T-helper 17 cell (primary cell): ENCODE measurements at places on chromosomes 7 and 10.

GRCh38 chr10:3475367-3475766 is 302.8 kb upstream of the PITRM1 start:
- no peak for DNase-seq

DNA sequence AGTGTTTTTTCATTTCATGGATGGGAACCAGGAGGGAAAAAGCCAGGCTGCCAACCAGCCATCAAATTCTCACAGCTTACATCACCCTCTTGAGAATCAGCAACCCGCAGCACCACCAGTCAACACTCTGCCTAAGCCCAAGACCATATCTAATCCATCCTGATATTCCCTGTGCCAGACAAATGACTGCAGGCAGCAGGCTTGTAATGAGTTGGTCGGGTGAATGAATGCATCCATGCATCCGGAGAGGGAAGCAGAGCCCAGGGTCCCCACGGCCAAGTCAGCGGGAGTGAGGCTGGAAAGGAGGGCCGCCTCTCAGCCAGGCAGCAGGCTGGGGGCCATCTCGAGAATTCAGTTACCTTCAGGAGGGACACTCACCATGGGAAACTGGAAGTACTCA is 46.9 kb downstream of the SLIT1 start:
- DNase-seq = no peak

DNA sequence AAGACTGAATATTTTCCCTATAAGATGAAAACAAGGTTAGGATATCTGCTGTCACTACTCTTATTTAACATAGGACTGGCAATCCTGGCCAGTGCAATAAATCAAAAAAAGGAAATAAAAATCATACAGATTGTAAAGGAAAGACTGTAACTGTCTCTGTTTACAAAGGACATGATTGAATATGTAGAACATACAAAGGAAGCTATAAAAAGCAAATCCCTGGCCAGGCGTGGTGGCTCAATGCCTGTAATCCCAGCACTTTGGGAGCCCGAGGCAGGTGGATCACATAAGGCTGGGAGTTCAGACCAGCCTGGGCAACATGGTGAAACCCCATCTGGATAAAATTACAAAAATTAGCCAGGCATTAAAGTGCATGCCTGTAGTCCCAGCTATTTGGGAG is 15.8 kb downstream of the ZNF485 start:
- DNase-seq = no peak

GRCh38 chr7:140053812-140054539 is 8.8 kb downstream of the PARP12 start:
- DNase-seq = no peak

- DNase-seq = peak; percentile 22
These were observed 1.5 kb downstream of the DUSP5 start for GRCh38 chr10:110498982-110499795.

DNA sequence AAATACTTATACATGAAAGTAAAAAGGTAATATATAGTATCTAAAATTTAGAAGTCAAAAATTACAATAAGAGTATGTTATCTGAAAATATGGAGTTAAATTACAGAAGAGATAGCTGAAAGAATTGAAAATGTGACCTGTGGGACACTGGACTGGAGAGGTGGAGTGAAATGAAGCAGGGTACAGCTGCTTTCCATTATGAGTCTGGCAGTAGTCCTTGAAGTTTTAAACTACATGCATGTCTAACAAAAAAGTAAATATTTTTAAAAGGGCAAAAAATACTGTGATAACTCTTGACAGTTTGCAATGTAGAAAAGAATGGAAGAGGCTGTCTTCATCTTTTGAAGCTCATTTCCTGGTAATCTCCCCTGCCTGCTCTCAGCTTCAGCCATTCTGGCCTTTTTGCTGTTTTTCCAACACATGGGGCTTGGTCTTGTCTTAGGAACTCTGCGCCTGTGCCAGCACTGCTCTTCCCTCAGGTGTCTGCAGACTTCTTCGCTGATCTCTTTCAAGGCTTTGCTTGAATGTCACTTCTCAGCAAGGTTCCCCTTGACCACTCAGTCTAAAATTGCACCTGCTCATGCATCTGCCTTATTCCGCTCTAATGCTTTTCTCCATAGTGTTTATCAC is 36.9 kb downstream of the PTPRZ1 start:
- no peak for DNase-seq

DNA sequence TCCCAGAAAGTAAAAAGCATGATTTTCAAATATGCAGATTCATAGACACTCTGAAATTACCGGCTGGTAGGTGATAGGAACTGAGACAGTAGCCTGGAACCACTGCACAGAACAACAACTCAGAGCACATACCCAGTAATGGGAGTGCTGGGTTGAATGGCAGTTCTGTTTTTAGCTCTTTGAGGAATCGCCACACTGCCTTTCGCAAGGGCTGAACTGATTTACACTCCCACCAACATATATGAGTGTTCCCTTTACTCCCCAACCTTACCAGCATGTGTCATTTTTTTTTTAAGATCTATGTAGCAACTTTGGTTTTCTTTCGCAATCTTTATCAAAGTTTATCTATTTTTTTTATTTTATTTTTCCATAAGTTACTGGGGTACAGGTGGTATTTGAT is 358.8 kb downstream of the CALN1 start:
- DNase-seq = no peak

DNA sequence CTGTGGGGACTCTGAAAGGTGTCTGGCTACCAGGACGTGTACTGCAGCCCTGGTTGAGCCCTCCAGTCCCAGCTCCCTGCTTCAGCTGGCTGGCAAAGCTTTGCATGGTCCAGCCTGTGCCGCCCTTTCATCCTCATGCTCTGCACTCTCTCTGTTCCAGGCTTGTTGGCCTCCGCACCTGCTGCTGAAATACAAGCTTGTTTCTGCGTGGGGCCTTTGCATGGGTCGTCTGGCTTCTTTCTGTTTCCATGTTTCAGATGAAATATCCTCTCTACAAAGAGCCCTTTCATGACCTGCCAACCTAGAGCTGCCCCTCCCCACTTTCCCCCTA is 45.9 kb downstream of the TSPAN15 start:
- DNase-seq = no peak

GRCh38 chr7:149719912-149720335 is 53.5 kb downstream of the ZNF467 start:
- DNase-seq = no peak

- DNase-seq = no peak
These were observed 288.6 kb upstream of the BMPER start for GRCh38 chr7:33616752-33617151.

DNA sequence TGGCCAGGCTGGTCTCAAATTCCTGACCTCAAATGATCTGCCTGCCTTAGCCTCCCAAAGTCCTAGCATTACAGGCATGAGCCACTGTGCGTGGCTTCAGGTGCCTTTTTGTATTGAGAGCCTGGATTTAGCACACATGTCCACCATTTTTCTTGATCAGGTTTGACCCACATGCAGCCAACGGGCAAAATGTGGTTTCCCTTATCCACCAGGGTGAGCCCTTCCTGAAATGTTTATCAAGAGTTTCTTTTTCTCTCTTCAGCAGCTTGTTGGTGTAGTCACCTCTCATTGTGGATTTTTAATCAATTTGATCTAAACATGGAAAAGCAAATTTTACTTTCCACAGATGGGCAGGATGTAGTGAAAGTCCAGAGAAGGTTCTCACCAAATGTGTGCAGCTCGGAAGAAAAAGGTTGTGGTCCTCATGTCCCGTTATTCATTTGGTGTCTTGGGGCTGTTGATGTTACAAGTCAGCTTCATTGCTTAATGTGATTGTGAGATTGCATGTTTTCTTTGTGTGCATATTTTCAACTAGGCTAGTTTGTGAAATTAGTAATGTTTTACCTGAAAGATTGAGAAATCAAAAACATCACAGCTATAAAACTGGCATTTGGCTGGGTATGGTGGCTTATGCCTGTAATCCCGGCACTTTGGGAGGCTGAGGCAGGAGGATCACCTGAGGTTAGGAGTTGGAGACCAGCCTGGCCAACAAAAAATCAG is 28.9 kb downstream of the GUSB start:
- DNase-seq = no peak

DNA sequence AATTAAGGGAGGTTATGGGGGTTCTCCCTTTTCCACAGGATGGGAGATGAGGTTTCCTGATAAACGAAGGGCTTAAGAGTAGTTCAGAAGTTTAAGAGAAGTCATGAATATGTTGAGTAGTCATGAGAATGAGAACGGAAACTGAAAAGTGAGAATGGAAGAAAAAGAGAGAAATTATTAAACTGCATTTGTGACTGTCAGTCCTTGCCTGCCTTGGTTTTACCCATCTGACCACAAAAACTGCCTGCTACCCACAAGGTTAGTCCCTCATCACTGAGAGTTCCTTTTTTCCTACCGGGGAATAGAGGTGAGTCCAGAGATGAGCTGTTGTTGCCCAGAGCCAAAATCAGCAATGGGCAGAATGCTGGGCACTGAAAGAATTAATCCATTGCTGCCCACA is 174.1 kb upstream of the BET1 start:
- DNase-seq = no peak

DNA sequence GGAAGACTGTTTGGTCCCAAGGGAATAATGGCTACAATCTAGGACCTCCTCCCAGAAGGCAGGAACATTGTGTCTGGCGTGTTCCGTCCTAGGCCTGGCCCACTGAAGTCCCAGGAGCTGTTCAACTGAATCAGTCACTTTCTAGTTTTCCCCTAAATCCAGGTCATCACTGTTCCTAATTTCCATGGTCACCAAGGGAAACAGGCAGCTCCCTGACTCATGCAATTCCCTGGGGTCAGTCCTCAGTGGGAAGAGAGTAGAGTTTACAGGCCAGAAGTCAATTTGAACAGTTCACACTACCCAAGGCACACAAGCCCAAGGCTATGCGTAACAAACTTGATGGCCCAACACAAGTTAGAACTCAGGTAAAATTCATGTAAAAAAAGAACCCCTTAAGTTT is 44.0 kb downstream of the CREB3L2 start:
- DNase-seq = no peak

DNA sequence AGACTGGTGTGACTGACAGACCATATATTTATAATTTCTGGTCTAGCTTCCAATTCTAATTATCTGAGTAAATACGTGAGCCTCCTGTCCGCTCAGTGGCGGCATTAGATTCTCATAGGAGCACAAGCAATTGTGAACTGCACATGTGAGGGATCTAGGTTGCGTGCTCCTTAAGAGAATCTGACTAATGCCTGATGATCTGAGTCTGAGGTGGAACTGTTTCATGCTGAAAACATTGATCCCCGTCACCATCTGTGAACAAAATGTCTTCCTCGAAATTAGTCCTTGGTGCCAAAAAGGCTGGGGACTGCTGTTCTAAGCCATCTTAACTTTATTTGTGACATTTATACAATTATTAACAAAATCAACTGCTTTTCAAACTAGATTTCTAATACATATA is 164.7 kb upstream of the MEOX2 start:
- DNase-seq = no peak

DNA sequence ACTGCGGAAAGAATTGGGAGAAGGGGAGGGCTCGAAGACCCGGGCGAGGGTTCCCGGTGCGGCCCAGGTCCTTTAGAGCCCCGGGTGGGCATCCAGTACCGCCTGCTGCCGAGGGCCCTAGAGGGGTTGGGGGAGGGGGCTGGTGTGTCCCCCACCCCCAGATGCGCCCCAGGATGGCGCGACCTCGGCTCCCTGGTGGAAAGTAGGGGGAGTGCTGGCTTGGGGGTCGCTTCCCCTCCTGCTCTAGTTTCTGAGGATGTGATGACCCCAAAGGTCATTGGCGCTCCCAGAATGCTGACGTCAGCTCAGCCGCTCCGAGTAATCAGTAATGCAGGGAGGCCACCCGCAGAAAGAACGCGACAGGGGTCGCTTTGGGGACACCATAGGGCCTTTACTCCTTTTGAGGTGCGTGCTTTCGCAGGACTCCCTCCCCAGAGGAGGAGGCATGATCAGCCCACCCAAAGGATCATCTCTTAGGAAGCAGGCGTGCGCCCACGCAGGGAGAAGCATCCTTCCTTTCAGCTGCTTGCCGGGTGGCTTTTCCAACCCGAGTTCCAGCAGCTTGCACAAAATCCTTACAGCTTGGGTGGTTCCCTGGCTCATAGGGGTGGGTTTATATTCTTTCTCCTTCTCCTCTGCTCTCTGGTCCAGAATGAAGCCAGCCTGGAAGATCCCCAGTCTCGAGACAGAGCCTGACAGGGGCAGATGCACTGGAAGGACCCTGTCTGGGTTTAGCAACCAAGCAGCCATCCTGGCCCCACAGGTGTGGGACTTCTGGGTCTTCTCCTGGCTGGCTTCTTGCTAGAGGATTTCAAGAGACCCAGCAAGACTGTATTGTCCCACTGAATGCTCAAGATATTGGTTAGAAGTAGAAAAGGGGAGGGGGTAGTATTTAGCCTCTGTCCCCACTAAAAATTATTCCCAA is 1.3 kb upstream of the PRKAG2 start:
- no peak for DNase-seq

- DNase-seq = no peak
These were observed 1190.4 kb downstream of the GATA3 start for GRCh38 chr10:9244864-9245263.

GRCh38 chr7:128938544-128939074 is 882 bp downstream of the IRF5 start:
- no peak for DNase-seq

GRCh38 chr7:123746055-123746454 is 2.7 kb downstream of the WASL start:
- no peak for DNase-seq

- DNase-seq = no peak
These were observed 194.3 kb downstream of the ZMYND11 start for GRCh38 chr10:329361-330099.

DNA sequence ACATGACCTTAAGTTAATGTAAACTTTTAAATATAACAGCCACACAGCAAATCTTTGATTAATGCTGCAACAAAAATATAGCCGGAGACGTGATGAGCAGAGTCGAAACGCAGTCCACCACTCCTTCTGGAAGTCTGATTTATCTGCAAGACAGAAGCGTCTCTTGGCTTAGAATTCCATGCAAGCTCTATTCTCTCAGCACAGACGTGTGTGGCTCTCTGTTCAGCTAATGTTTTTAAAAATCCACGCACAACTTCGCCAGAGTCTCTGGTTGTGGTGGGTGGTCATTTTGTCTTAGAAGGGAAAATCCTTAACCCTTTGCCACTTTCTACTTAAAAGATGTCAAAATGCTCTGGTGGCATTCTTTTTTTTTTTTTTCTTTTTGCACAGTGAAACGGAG is 438.0 kb upstream of the MGMT start:
- DNase-seq = no peak

GRCh38 chr7:92590711-92591310 is 621 bp upstream of the FAM133B start:
- no peak for DNase-seq

DNA sequence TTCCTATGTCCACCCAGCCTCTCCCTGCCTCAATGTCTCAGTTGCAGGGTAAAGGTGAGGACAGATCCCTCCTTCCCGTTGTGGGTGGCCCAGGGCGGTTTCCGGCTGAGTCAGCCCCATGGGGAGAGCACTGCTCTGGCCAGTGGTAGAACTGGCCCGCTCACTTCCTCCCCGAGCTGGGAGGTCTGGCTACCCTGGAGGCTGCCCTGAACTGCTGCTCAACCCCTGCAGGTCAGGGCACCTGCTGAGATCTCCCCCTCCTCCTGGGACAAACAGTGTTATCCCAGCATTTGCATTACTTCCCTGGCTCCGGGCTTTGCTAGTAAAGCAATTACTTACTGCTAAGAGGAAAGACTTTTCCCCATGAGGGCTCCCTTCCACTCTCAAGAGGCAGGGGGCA is 21.4 kb upstream of the IMPDH1 start:
- no peak for DNase-seq

GRCh38 chr7:55965100-55965470 is 700 bp downstream of the NIPSNAP2 start:
- DNase-seq = no peak
